Dorsolateral prefrontal cortex (tissue), 122 donors: ENCODE measurements at places on chromosomes 5 and 9. TPM values are rescaled to one million over a fixed set of nuclear protein-coding genes. Genes with fewer than 3 reads are reported as not detected.
A peak's percentile ranks its signal among the peaks of the same experiment; 100 is the strongest.

GRCh38 chr5:167871091-167871490, 420.4 kb upstream of the WWC1 start:
- DNase-seq = no peak

- no peak for DNase-seq
Observed at GRCh38 chr5:168713051-168713450, 133.9 kb upstream of the PANK3 start.

GRCh38 chr9:125346080-125346732, 84.6 kb downstream of the GAPVD1 start:
- DNase-seq = no peak

- no peak for DNase-seq
Observed at GRCh38 chr9:122222791-122223190, 6.0 kb downstream of the LHX6 start.

DNA sequence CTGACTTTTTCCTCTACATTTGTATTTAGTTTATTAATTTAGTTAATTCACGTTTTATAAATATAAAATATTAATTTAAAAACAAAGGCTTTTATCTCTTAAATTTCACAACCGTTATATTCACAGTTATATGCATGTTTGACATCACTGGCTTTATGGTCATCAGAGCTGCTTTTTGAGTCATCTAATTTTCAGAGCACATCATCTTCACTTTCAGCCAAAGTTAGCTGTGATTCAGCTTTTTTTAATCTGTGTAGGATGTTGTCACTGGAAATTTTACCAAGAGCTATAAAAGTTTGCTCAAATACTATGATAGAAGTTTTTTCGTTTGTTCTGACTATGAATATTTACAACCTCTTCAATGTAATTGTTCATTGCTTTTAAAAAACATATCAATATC, 12.4 kb downstream of the CDC37L1 start:
- DNase-seq = no peak

DNA sequence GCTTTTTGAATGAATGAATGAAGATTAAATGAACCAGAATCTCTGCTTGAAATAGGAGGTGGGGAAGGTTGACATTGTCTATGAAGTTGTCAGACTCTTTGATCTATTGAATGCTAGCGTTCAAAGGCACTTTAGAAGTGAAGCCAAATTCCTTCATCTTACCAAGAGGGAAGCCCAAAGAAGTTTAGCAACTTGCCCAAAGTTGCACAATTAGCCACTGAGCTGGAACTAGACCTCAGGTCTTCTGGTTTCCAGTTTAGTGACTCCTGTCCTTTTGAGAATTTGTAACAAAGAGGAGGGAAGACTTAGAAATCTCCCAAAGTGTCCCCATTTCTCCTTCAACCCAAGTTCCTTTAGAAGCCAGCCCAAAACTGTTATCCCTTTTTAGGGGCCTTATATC, 20.7 kb upstream of the SLC1A3 start:
- no peak for DNase-seq

- peak; percentile 28 for DNase-seq
Observed at GRCh38 chr5:1002836-1003235, 5.8 kb upstream of the NKD2 start.

- no peak for DNase-seq
Observed at GRCh38 chr9:120980951-120981350, 54.4 kb upstream of the TRAF1 start.

Gene F2RL1
- total RNA-seq = 1.8 TPM

Gene TPRN
- 60.8 TPM for total RNA-seq

Gene ACOT12
- total RNA-seq = not detected

Gene POLR3G
- 4.3 TPM for total RNA-seq

Gene AHRR
- total RNA-seq = 4.5 TPM

Gene IL5
- total RNA-seq = not detected

Gene ISCA1
- total RNA-seq = 63.9 TPM

Gene PHF24
- total RNA-seq = 154 TPM

Gene PCDHB3
- 4.9 TPM for total RNA-seq
